ENCODE measurements at places on chromosomes 6 and 20.

DNA sequence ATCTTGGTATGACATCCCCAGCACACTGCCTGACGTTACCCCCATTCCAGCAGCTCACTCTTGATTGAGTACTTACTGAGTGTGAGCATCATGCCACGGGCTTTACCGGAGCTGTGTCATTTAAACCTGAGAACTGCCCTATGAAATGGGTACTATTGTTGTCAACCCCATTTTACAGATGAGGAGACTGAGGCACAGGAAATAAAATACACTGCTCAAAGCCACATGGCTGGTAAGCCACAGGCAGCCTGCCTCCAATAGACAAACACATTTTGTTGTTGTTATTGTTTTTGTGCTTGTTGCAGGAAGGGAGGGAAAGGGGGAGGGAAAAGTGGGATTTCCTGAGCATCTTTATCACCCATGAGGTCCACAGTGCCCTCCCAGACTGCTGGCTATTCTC is 53.5 kb upstream of the SLC32A1 start:
- DNase-seq, result no peak

GRCh38 chr6:27428966-27429365 is 40.4 kb downstream of the ZNF391 start:
- no peak for DNase-seq

DNA sequence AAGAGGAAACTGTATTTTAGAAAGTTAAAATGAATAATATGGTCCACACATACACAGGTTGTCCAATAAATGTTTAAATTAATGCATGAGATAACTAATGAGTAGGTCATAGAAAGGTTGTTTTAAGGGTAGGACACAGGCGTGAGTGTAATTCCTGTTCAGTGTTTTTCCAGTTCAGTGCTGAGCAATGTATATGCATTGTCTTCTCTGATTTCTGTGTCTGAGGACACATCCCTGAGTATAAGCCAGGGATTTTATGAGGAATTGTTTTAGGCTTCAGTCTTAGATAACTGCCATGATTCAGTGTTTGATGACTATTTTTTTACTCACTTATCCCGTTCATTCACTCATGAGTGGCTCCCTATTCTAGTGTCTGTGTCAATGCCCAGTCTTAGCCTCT is 298.5 kb upstream of the TBX18 start:
- no peak for DNase-seq

DNA sequence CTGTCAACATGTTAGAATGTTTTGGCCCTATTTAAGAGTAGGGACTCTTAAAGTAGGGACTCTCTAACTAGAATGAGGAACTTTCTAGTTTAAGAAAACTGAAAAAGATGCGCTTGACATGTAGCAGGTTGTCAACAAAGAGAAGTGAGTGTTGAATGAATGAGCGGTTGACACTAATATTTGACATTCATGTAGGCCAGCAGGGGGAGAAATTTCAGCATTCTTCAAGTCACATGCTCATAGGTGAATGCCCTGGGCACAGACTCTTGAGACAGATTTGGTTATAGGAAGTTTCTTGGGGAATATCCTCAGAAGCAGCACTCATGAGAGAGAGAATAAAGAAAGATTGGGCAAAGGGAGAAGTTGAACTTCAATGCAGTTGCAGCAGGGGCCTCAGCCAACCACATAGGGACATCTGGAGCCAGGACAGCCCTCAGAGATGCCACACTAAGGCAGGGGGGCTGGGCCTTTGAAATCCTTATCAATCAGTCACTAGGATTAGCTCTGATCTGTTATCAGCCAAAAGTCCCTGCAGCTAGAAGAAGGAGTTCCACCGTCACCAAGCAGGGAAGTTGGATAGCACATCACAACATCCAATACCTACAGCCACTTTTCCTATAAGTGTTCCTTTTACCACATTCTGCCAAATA is 145.1 kb upstream of the FKBP1C start:
- DNase-seq, result no peak

GRCh38 chr6:16251706-16252105 is 13.3 kb downstream of the GMPR start:
- no peak for DNase-seq

- DNase-seq, result no peak
Measured at GRCh38 chr6:89134723-89135122, 11.1 kb upstream of the PM20D2 start.

- no peak for DNase-seq
Measured at GRCh38 chr6:120260636-120261035, 911.1 kb upstream of the MAN1A1 start.

DNA sequence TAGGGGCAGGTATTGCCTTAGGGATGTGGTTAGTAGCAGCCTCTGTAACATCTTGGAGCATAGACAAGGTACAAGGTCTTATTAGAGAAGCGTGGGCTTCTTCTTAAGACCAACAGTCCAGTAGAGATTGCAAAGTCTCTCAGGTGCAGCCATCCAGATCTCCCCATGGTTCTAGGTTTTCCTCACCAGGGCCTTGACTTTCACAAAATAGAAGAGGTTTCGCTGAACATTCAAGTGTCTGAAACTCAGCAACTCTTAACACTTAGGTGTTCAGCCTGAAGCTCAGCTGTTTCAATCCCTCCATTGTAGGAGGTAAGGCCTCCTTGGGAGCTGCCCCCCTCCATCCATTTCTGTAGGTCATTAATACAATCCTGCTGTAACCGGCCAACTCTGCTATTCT is 44.4 kb downstream of the GOPC start:
- no peak for DNase-seq

DNA sequence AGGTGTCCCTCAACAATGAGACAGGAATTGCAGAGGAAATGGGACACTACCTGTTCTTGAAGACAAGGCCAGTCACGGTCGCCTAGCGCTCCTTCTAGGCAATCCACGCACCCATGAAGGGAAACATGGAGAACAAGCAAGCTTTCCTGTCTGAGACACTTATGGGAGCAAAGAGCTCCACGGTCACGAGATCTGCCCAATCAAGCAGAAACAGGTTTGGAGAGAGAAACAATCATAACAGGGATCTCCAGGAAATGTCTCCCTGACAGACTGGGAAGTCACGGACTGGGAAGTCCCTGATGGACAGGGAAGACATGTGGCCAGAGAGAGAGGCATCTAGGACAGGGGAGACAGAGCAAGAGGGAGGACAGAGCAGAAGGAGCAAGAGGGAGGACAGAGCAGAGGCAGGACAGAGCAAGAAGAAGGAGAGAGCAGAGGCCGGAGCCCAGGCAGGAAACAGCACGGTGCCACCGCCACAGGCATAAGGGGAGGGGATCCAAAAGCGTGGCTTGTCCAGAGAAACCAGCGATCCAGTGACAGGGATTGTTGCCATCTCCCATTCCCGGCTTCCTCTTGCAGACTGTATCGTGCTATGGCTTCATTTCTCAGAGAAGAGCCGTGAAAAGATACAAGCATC is 167.8 kb upstream of the ZNF337 start:
- no peak for DNase-seq

GRCh38 chr6:92468066-92468465 is 951.3 kb downstream of the EPHA7 start:
- peak; percentile 22 for DNase-seq

GRCh38 chr20:17518339-17519052 is 12.7 kb downstream of the BFSP1 start:
- DNase-seq, result no peak

DNA sequence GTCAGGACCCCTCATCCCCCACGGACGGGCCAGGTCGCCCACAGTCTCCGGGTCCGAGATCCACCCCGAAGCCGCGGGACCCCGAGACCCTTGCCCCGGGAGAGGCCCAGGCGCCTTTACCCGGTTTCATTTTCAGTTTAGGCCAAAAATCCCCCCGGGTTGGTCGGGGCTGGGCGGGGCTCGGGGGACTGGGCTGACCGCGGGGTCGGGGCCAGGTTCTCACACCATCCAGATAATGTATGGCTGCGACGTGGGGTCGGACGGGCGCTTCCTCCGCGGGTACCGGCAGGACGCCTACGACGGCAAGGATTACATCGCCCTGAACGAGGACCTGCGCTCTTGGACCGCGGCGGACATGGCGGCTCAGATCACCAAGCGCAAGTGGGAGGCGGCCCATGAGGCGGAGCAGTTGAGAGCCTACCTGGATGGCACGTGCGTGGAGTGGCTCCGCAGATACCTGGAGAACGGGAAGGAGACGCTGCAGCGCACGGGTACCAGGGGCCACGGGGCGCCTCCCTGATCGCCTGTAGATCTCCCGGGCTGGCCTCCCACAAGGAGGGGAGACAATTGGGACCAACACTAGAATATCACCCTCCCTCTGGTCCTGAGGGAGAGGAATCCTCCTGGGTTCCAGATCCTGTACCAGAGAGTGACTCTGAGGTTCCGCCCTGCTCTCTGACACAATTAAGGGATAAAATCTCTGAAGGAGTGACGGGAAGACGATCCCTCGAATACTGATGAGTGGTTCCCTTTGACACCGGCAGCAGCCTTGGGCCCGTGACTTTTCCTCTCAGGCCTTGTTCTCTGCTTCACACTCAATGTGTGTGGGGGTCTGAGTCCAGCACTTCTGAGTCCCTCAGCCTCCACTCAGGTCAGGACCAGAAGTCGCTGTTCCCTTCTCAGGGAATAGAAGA is 978 bp downstream of the HLA-A start:
- no peak for DNase-seq

DNA sequence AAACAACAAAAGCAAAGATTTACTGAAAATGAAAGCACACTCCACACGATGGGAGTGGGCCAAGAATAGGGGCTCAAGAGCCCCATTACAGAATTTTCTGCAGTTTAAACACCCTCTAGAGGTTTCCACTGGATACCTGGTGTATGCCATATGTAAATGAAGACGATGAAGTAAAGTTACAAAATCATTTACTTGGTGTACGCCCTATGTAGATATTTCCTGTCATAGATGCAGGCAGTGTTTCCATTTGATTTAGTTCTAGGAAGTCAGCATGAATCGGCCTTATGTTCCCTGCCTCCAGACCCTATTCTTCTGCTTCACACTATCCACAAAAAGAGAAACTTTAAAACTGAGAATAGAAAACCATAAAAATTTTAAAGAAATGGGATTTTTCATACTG is 404.4 kb upstream of the GJE1 start:
- no peak for DNase-seq

GRCh38 chr6:25219216-25219916 is 59.8 kb upstream of the CARMIL1 start:
- DNase-seq, result no peak

GRCh38 chr20:50724851-50725723 is 6.3 kb upstream of the PARD6B start:
- peak; percentile 87 for DNase-seq

All from myocyte (in vitro differentiated cells).